ENCODE measurements at places on chromosomes 11 and 22. TPM values are rescaled to one million over a fixed set of nuclear protein-coding genes. Genes with fewer than 3 reads are reported as not detected.

The OR51I1 gene
- not detected for total RNA-seq

GRCh38 chr11:45145379-45146071 lies 914 bp upstream of the PRDM11 start:
- H3K36me3 ChIP-seq = no peaks in the 10 kb centered on the region
- H3K4me1 ChIP-seq = peaks cover 22% of the 10 kb centered on the region
- peak; percentile 35 for DNase-seq
- H3K27ac ChIP-seq = peak overlapping the region; percentile 95
- H3K4me3 ChIP-seq = peak overlapping the region; percentile 87

DNA sequence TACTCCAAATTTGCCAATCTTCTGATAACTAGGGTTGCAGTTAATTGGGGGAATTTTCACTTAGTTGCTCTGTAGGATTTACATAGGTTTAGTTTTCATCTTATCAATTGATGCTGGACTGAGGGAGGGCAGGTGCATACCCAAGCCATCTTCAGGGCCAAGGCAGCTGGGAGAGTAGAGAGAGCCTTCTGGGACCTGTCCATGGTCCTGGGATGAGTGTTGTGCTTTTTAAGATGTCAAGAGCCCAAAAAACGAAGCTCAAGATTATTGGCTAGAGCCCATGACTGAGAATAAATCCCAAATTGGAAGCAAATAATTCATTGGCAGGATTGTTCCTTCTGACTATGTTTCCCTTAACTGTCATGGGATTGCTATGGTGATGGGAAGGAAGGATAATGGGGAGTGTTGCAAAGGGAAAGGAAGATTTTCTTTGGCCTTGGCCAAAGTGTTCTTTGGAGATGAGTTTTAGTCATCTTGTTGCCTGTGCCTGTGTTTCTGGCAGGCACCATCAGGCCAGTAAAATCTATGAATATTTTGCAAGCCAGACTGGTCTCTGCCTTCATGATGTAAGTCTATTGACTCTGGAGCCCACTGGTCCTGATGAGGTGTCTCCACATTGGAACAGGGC lies 4.5 kb downstream of the SLC22A6 start:
- no peaks in the 10 kb centered on the region for H3K36me3 ChIP-seq
- H3K4me3 ChIP-seq = no peak overlapping the region
- H3K27me3 ChIP-seq = no peaks in the 10 kb centered on the region

The OR8A1 gene
- total RNA-seq = not detected

The TEX54 gene
- total RNA-seq = not detected

DNA sequence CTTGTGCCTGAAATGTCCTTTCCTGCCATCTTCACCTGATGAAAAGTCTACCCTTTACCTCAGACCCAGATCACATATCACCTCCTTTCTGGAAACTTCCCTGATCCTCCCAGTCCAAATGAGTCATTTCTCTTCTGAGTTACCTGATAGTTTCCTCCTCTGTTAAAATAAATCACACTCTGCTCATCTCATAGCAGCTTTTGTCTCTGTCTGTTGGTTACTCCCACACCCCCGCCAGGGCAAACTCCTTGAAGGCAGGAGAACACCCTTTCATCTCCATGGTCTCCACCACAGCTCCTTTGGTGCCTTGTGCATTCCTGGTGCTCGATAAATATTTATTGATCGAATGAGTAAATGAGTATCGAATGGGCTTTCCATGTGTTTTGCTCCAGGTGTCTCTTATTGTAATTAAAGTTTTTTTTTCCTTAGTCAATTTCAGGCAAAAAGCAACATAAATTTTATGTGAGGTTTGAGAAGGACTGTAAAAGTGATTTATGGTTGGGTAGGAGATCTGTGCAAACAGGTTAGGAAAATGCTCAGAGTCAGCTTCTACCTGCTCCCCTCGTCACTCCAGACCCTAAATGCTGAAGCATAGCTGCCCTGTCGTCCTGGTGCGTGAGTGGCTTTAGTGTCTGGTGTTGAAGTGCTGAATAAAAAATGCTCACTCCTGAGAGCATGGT lies 178.2 kb downstream of the GRIK4 start:
- no peak overlapping the region for H3K27ac ChIP-seq
- H3K36me3 ChIP-seq = no peaks in the 10 kb centered on the region
- DNase-seq = no peak
- H3K4me1 ChIP-seq = no peaks in the 10 kb centered on the region

DNA sequence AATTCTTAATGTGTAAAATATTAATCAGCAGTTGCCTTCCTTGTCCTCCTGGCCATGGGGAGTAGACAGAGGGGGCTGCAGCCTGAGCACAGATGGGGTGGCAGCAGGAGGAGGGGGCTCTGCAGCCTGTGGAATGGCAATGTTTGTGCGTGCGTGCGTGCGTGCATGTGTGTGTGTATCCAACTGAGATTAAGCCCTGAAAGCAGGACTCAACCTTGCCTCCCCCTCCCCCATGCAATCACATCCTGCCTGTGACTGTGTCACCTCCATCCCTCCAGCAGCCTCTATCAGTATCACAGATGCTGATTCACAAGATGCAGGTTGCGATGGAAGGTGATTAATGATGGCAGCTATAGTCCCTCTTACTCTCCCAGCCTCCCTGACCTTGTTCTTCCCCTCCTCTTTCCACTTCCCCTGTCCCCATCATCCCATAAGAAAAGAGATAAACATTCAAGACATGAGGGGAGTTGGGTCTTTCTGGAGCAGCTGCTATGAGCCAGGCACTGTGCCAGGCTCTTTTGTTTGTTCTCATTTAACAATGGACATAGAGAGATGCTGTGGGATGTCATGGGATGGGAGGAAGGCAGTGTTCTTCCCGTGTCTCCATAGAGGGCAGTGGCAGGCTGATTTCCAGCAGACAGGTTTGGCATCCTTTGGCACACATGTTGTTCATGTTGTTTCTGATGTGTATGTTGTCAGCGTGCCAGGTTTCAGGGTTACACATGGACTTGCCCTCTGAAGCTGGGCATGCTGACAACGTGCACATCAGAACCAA lies 43.8 kb upstream of the NECTIN1 start:
- no peaks in the 10 kb centered on the region for H3K36me3 ChIP-seq
- no peak overlapping the region for H3K27ac ChIP-seq
- DNase-seq = no peak
- H3K27me3 ChIP-seq = no peaks in the 10 kb centered on the region
- no peak overlapping the region for H3K4me3 ChIP-seq
- no peaks in the 10 kb centered on the region for H3K4me1 ChIP-seq

GRCh38 chr11:62472063-62472884 lies 53.4 kb downstream of the SCGB1A1 start:
- no peaks in the 10 kb centered on the region for H3K4me1 ChIP-seq
- H3K27me3 ChIP-seq = no peaks in the 10 kb centered on the region
- no peak overlapping the region for H3K27ac ChIP-seq
- H3K4me3 ChIP-seq = no peak overlapping the region
- no peaks in the 10 kb centered on the region for H3K36me3 ChIP-seq
- no peak for DNase-seq

DNA sequence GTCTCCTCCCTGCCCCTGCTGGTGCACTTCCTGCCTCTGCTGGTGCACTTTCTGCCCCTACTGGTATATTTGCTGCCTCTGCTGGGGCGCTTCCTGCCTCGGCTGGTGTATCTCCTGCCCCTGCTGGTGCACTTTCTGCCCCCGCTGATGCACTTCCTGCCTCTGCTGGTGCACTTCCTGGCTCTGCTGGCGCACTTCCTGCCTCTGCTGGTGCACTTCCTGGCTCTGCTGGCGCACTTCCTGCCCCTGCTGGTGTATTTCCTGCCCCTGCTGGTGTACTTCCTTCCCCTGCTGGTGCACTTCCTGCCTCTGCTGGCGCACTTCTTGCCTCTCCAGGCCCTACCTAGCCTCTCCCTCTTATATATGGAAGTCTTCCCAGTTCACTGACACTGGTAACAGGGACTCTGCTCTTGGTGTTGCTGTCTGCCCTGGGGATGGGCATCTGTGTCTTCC lies 10.1 kb downstream of the MTFP1 start:
- H3K4me3 ChIP-seq = no peak overlapping the region
- no peaks in the 10 kb centered on the region for H3K4me1 ChIP-seq
- H3K27me3 ChIP-seq = no peaks in the 10 kb centered on the region

Measured in gastrocnemius medialis (tissue), 4 donors.